ENCODE measurements at places on chromosomes 6 and 20.

- DNase-seq, result no peak
These were observed 50.3 kb upstream of the PREP start for GRCh38 chr6:105452924-105453756.

- DNase-seq, result no peak
These were observed 45.3 kb downstream of the B4GALT5 start for GRCh38 chr20:49668181-49668877.

GRCh38 chr20:460707-461106 is 1.6 kb downstream of the TBC1D20 start:
- no peak for DNase-seq

GRCh38 chr6:22135395-22135794 is 161.4 kb downstream of the PRL start:
- no peak for DNase-seq

DNA sequence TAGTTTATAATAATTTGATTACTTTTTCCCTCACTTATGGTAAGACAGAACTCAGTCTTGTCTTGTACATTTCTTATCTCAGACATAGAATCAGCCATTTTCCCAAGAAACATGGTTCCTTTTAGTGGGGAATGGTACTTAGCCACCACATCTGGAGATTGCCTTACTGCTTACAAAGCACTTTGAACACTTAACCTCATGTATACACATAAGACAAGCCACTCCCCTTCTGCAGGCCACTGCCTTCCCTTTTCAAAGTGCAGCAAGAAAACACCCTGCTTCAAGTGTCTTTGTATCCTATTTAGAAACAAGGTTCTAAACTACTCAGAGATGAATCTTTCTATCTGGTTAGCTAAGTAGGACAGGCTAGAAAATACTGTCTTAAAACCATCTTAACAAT is 159.2 kb downstream of the UBE3D start:
- DNase-seq, result no peak

GRCh38 chr20:44069203-44070011 is 117.6 kb downstream of the JPH2 start:
- DNase-seq, result no peak
